Placental pericyte (primary cell): ENCODE measurements at places on chromosomes 1 and 21. TPM values are rescaled to one million over a fixed set of nuclear protein-coding genes. Genes with fewer than 3 reads are reported as not detected.

RRP15 gene
- total RNA-seq: 5.0 and 10.3 TPM in 2 replicates

POU3F1 gene
- 0.14 TPM in 1 of 2 replicates, not detected in the other for total RNA-seq

COX20 gene
- 14.9 and 20.2 TPM in 2 replicates for total RNA-seq

DTL gene
- 0.66 and 41.5 TPM in 2 replicates for total RNA-seq

TLCD4 gene
- total RNA-seq: 0.22 and 0.29 TPM in 2 replicates

TPM3 gene
- total RNA-seq: 439 and 952 TPM in 2 replicates

TRNAU1AP gene
- total RNA-seq: 17.7 and 19.3 TPM in 2 replicates

HES3 gene
- not detected in 2 replicates for total RNA-seq

TEX38 gene
- not detected in 2 replicates for total RNA-seq

KCTD3 gene
- 24.5 and 37.4 TPM in 2 replicates for total RNA-seq

LINGO4 gene
- total RNA-seq: not detected in 2 replicates

SRSF11 gene
- total RNA-seq: 98.9 and 154 TPM in 2 replicates

RGS1 gene
- total RNA-seq: 1.6 TPM in 1 of 2 replicates, not detected in the other

C8B gene
- total RNA-seq: not detected in 2 replicates

OR10Z1 gene
- total RNA-seq: not detected in 2 replicates

EPHA2 gene
- 76.2 and 141 TPM in 2 replicates for total RNA-seq

SLC9C2 gene
- under 0.01 TPM in 1 of 2 replicates, not detected in the other for total RNA-seq

TNFSF4 gene
- 7.4 and 9.3 TPM in 2 replicates for total RNA-seq

LIN28A gene
- total RNA-seq: not detected in 2 replicates

KLHL17 gene
- 10.1 and 22.9 TPM in 2 replicates for total RNA-seq

CFAP45 gene
- 0.44 and 1.3 TPM in 2 replicates for total RNA-seq

GLIS1 gene
- 0.86 TPM in 1 of 2 replicates, not detected in the other for total RNA-seq

CELA2A gene
- total RNA-seq: 0.44 TPM in 1 of 2 replicates, not detected in the other

DRAM2 gene
- total RNA-seq: 54.0 and 60.8 TPM in 2 replicates

NDUFS5 gene
- 248 and 296 TPM in 2 replicates for total RNA-seq

TBX19 gene
- 0.29 and 0.44 TPM in 2 replicates for total RNA-seq

BNIPL gene
- total RNA-seq: 0.22 and 0.29 TPM in 2 replicates
